Stimulated activated CD4-positive, alpha-beta T cell treated with anti-CD3 and anti-CD28 coated beads, Interleukin-1b, Interleukin-23, amount 100 ng/mL, for 1 hour (primary cell): ENCODE measurements at places on chromosomes 12 and 14.
A peak's percentile ranks its signal among the peaks of the same experiment; 100 is the strongest.

DNA sequence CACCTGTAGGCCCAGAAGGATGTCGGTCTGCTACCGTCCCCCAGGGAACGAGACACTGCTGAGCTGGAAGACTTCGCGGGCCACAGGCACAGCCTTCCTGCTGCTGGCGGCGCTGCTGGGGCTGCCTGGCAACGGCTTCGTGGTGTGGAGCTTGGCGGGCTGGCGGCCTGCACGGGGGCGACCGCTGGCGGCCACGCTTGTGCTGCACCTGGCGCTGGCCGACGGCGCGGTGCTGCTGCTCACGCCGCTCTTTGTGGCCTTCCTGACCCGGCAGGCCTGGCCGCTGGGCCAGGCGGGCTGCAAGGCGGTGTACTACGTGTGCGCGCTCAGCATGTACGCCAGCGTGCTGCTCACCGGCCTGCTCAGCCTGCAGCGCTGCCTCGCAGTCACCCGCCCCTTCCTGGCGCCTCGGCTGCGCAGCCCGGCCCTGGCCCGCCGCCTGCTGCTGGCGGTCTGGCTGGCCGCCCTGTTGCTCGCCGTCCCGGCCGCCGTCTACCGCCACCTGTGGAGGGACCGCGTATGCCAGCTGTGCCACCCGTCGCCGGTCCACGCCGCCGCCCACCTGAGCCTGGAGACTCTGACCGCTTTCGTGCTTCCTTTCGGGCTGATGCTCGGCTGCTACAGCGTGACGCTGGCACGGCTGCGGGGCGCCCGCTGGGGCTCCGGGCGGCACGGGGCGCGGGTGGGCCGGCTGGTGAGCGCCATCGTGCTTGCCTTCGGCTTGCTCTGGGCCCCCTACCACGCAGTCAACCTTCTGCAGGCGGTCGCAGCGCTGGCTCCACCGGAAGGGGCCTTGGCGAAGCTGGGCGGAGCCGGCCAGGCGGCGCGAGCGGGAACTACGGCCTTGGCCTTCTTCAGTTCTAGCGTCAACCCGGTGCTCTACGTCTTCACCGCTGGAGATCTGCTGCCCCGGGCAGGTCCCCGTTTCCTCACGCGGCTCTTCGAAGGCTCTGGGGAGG is at the start of gene LTB4R:
Gene LTB4R (plus strand): TSS at position 857 of the 959 bp plus-strand sequence. CDS start 4,150 bp downstream, outside the sequence.
- no peak for DNase-seq

DNA sequence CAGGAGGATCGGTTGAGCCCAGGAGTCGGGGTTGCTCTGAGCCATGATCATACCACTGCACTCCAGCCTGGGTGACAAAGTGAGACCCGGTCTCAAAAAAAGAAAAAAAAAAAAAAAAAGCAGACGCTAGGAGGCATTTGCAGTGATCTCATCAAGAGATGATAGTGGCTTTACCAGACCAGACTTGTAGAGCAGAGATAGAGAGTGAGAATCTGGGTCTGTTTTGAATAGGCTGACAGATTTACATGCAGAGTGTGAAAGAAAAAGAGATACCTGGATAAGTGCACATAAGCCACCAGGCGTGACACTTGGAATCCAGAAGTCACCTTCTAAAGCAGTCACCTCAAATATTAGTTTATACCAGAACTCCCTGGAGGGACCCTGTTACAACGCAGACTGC is 21.1 kb upstream of the FLRT2 start:
- DNase-seq, result no peak

DNA sequence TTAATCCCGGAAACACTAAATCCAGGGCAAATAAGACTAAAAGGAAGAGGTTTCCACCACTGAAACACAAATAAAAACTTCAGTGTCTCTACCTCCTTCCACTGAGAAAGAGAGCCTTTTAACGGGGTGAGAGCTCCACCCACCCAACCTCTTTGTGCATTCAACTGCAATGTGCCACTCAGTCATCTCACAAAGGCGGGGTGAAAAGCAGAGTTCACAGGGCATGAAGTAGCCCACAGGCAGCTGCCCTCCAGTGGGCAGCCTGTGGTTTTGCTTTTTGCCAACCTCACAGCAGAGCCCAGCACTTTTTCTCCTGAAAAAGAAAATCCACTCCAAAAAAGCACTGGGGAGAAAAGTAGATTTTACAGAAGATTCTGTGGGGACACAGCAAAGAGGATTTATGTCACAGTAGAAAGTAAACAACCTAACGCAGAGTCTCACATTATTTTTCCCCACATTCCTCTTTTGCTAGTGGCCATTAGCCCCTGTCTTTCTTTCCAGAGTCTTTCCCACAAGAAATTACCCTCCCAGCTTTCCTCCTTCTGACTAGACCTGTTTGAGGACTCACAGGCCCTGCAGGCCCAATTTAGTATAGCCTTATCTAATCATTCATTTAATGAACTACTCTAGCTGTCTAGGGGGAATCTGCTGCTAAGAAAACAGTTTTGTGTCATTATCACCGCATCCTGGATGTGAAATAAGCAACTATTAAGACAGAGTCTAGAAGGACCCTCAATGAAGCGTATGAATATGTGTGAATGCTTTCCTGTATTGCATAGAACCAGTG is 753.8 kb upstream of the FOXG1 start:
- DNase-seq, result no peak

GRCh38 chr12:68405343-68405781 is 73.2 kb upstream of the MDM1 start:
- DNase-seq, result no peak

- no peak for DNase-seq
Observed at GRCh38 chr12:1587927-1588574, 6.3 kb downstream of the FBXL14 start.

DNA sequence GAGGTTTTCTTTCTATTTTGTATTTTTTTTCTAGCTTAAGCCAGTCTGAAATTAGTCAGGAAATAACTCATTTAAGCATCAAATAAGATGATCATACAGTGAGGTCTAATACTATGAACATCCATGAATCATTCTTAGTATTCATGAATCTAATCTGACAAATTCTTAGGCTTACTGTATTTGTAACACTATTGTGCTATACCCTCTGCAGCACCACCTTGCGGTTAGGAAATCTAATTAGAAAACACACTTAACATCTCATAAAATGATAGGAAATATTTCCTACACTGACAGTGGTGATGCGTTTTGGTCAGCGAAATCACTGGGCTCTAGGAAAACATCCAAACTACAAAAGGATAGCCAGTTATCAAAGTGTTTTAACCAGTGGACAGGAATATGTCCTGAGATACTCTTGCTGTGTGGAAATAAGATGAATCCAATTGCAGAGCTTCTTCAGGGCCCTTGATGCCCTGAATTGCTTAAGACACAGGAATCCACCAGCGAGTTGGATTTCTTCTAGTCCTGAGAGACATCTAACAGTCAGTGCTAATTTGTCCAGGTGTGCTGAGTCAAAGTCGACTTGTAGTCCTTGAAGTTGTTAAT is 109.3 kb upstream of the MYF6 start:
- no peak for DNase-seq

- no peak for DNase-seq
Observed at GRCh38 chr12:30188602-30189326, 405.0 kb upstream of the TMTC1 start.

GRCh38 chr14:104601786-104602185 is 2.8 kb downstream of the TMEM179 start:
- DNase-seq, result no peak

DNA sequence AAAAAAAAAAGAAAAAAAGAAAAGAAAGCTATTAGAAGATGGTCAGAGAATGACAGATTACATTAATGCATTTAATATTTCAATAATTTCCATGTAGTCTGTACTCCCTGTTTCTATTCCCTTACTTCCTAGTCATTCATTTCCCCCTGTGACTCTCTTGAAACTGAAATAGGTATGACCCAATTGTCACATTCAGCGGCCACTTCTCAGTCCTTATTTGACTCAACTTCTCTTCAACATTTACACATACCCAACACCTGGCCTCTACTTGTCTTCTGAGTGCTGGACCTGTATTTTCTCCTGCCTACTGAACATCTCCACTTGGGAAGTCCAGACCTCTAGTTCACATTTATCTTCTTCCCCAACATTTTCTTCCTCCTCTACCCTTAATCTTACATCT is 7.2 kb downstream of the EEA1 start:
- DNase-seq, result no peak

DNA sequence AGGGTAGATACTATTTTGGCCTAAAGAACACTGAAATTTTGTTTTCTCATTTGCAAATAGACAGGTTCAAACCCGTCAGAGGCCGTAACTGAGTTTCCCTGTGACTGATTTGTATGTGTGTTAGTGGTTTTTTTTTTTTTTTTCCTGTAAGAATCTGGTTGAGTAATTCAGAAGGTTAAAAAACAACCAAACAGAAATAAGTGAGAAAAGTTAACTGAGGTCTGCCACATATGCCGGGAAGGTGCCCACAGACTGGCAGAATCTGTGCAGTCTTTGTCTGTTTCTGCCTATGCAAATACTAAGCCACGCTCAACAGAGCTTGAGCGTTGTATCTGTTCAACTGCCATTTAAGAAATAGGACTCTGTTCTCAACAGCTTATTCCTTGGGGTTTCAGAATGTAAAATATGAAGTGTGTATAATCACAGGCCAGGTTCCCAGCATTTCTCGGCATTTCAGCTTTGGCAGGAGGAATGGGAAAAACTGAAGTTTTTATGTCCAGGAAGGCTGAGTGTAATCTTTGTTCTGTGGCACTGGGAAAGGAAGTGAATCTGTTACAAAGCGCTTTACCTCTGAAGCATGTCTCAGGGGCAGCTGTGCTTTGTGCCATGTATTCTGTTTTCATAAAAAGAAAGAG is 181.9 kb downstream of the PRKCH start:
- peak; percentile 29 for DNase-seq

DNA sequence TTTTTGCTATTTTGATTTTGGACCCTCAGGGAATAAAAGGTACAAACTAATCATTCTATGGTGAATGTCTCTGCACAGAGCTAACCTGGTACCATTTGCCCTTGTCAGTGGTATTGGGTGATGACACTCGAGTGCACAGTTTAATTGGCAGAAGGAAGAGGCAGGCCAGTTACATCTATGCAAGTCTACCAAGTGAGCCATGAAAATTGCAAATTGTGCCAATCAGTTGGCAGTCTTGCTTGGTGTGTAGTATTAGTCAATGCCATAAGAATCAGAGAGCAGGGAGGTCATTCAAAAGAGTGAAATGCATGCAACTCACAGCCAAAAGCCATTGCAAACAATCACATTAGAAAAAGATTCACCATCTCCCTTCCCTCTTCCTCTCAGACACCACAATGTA is 479.6 kb downstream of the ADAMTS20 start:
- DNase-seq, result no peak

DNA sequence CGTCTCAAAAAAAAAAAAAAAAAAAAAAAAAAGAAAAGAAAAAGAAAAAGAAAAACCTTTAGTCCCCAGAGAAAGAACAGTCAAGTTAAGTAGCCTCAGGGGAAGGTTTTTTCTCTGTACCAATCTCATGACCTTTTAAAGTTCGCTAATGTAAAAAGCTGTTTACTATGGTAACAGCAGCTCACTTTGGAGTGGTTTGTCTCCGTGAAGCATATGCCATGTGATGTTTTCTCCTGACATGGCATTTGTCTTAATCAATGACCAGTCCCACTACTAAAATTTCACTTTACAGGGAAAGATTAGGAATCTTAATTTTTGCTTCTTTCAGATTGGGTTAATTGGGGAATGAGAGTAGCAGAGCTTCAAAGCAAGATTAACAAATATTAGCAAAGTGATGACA is 4.3 kb downstream of the RNF212B start:
- no peak for DNase-seq

GRCh38 chr12:93322784-93323183 is 54.9 kb upstream of the NUDT4 start:
- DNase-seq, result no peak

DNA sequence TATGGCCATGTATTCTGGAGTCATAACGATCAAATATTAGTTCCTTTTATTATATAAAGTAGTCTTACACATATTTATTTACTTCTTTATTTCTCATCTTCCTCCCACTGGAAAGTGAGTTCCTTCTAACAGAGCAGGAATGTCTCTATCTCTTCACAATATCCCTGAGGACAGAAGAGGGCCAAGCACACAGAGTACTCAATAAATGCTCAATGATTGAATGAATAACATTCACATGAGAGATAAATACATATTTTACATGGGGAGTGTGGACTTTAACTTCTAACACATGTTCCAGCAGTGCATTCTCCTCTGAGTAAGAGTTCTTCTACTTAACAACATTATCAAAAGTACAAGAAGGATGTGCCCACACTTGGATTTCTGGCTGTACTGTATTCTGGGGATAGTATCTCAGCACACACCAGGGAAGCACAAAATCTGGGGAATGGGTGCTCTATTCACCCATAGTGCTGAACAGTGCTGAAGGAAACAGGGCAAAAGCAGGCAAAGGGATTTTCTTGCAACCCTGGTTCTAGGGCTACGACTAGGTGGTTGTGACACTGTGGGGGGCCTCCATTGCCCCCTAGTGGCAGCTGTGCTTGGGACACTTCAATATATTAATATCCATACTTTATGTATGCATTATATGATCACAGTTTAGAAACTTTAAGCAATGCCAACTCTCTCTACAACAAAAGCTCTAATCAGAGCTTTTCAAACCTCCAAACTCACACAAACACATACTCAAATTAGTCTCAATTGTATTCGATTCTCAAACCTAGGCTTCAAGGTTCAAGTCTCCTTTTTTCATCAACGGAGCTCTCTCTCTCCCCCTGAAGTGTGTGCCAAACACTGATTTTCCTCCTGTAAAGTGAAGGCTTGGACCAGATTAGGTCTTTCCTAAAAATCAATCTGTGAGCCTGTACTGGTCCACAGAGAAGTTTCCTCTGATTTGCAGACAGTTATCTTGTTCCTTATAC is 115.5 kb downstream of the SLC2A13 start:
- DNase-seq, result peak; percentile 20

DNA sequence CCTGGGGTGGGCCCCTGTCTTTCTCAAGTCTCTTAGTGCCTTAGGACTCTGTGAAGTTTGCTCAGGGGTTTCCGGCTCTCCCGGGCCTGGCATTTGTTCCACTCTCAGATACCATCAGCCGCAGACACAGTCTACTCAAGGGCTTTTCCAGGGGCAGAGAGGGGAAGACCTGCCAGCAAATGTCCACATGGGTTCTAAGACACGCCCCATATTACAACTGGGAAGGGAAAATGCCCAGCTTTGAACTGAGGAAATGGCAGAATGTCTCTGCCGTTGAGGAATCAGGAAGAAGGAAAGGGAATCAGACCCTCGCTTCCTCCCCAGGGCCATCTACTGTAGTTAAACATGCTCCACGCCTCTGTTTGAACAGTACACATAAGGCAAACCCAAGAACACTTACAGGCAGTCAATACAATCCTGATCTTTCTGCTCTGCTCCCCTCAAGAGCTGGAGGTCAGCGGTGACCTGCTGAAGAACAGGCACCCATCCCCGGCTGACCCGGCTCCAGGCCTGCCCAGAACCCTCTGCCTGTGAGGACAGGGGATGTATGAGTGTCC is 7.9 kb downstream of the CCDC85C start:
- DNase-seq, result no peak

- no peak for DNase-seq
Observed at GRCh38 chr12:126083926-126084325, 1018.7 kb downstream of the AACS start.

- DNase-seq, result no peak
Observed at GRCh38 chr12:14260011-14260993, 105.2 kb upstream of the ATF7IP start.
